ENCODE measurements at places on chromosomes 3 and 15.

- no peak for DNase-seq
Measured at GRCh38 chr15:67784090-67784781, 41.1 kb upstream of the SKOR1 start.

- DNase-seq: no peak
Measured at GRCh38 chr3:61699622-61700021, 138.3 kb downstream of the PTPRG start.

GRCh38 chr3:185402561-185402960 is 39.6 kb downstream of the MAP3K13 start:
- DNase-seq: no peak

GRCh38 chr15:80846031-80846815 is 67.1 kb downstream of the CEMIP start:
- no peak for DNase-seq

GRCh38 chr3:138203938-138204337 is 16.8 kb downstream of the ARMC8 start:
- DNase-seq: no peak

DNA sequence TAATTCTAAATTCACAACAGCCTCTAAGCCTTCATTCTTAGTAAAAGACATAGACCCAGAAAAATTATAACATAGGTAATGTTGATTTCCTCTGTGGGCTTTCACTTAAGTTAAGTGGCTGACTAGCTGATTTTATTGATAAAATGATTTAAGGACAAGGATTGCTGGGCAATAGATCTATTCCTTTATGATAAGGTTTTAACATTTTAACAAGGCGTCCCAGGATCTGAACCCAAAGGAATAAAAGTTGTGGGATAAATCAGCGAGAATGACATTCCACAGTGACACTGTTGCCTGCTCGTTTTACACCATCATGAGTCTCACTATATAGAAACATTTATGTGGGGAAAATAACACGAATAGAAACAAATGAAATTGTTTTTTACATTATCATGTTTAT is 1151.0 kb downstream of the ZPLD1 start:
- DNase-seq: no peak

GRCh38 chr3:131786386-131786785 is 248.4 kb downstream of the CPNE4 start:
- DNase-seq: no peak

DNA sequence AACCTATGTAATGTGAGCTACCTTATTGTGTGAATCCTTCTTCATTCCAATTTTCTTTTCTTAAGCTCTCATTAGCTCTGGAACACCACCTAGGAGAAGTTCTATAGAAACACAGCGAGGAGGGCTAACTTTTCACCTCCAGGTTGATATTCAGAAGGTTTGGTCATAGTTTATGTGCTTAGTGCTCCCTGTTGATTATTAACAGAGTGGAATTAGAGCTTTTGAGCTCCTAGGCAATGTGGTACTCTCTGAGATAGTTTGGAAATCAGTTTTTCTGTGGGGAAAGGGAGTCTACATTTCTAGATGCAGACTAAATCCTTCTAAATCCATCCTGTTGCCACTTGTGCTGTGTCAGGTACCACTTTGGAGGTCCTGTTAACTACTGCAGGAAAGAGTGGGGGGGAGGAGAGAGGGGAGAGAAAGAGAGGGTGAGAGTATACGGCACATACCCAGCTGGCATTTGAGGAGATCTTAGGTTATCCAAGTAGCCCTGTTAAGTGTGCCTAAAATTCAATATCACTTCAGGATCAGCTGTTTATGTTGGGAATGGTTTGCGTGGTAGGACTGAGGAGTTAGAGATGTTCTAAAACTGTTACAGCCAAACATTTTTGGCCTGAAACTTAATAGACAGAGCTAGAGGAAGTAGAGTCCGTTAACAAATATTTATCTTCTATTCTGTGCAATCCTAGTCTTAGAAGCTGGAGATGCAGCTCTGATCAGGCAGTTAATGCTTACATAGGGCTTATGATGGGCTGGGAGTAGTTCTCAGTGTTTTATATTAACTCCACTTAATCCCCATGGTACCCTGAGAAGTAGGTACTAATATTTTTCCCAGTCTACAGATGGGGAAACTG is 117.5 kb upstream of the PROK2 start:
- no peak for DNase-seq

DNA sequence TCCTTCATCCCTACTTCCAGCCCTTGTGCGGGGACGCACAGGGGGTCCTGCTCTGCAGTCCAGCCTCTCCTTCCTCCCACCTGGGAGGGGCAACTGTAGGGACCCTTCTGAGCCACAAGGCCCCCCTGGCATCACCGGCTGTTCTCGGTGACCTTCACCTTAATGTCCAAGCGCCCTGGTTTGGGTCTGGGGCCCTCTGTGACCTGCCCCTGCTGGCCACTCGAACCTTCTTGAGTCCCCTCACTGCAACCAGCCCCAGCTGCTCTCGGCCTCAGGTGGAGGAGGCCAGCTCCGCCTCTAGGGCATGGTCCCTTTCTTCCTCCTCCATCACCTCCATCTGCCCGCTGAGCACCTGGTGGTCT is 57.9 kb downstream of the RGMA start:
- DNase-seq: no peak
